ENCODE measurements at places on chromosomes 1 and 21. TPM values are rescaled to one million over a fixed set of nuclear protein-coding genes. Genes with fewer than 3 reads are reported as not detected.
A peak's percentile ranks its signal among the peaks of the same experiment; 100 is the strongest.

DNA sequence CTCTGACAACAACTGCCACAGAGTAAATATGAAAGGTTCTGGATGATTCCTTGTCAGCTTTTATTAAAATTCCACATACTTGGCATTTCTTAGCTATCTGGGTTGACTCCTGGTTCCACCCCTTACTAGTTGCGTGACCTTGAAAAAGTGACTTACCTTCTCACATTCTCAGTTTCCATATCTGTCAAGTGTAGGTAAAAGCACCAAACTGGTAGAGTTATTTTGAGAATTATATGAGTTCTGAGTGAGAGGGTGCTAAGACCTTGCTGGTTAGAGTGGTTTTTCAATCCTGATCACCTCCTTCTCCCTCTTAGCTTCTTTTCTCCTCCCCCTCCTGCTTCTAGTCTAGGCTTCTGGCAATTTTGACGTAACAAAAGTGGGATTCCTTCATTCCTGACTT lies 83.4 kb upstream of the ABCD3 start:
- no peak for DNase-seq

DNA sequence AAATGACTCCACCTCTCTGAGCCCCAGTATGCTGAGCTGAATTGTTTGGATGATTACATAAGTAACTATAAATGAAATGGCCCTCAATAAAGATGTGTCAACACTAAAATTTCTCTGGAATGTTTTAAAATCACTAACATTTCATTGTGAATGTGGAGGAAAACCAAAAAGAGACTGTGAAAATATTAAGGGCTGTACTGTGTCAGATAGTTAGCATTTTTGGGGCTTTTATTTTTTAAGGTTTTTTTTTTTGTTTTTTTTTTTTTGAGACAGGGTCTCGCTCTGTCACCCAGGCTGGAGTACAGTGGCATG lies 6.3 kb downstream of the MYOC start:
- no peak for DNase-seq

DNA sequence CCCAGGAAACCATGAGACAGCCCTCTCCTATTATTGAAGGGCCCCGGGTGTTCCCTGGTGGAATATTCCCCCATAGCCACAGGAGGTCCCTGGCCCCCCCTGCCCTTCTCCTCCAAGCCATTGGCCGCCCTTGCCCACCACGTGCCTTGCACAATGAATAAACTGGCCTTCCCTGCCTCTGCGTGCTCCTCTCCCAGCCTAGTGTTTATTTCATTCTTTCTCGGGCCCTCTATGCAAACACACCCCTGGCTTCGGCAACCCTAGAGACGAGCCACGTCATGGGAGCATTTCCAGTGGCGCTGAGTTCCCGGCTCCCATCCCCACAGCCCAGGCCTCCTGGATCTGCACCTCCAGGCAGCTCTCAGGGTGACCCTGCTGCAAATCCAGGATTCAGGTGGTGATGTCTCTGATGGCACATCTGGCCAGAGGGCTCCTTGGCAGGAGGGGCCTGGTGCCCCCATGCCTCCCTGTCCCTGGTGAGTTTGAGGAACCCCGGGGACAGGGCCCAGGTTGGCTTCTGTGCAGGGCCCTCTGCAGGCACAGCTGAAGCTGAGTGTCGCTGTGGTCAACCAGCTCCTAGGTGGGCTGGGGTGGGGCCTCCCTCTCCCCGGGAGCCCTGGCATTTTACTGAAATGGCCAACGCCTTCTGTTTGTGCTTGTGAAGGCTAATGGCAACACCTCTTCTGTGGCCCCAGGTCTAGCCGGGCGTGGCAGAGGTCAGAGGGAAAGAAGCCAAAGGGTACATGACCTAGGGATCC lies 6.2 kb downstream of the KRTAP10-12 start:
- peak; percentile 30 for DNase-seq

DNA sequence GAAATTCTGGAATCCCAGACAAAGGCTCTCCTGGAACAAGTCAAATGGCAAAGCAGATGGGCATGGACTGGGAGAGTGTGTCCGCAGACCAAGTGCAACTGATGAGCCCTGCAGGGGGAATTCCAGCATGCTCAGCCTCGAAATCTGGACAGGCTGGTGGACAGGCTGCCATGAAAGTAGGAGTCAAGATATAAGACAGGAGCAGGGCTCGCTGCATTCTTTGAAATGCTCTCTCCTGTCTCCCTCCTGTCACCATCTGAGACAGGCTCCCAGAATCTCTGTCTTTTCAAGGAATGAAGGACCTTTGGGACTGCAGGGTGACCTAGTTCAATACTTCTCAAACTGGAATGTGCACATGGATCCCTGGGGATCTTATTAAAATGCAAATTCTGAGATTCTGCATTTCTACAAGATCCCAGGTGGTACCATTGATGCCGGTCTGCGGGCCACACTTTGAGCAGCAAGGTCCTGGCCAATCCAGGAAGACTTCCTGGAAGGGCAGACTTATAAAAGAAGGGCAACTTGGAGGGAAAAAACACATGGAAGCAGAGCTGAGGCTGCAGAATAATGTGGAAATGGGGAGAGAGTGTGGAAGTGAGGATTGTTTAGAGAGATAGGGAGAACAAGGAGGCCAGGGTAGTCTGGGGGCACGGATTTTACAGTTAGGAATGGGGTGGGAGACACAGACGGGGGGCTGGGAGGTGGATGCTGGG lies 29.8 kb downstream of the TNNT2 start:
- DNase-seq: no peak

DNA sequence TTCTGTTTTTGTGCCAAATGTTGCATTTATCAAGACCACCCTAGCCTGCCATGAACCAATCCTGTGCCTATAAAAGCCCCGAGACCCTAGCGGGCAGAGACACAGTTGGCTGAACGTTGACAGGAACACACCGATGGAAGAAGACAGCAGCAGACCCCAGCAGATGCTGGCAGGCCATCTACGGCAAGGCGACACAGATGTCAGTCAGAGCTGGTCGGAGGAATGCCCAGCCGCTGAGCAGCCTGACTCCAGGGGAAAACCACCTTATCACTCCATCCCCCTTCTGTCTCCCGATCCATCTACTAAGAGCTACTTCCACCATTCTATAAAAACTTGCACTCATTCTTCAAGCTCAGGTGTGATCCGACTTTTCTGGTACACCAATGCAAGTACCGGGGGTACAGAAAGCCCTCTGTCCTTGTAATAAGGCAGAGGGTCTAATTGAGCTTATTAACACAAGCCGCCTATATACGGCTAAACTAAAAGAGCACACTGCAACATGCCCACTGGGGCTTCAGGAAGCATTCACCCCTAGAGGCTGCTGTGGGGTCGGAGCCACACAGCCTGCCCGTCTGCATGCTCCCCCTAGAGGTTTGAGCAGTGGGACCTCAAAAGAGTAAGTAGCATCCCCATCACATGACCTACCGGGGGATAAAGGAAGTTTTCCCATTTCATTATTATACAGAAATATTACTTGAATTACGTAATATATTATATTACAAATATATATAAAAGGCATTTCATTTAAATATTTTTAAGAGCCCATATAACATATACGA lies 1156.3 kb upstream of the B3GALT2 start:
- DNase-seq: no peak

DNA sequence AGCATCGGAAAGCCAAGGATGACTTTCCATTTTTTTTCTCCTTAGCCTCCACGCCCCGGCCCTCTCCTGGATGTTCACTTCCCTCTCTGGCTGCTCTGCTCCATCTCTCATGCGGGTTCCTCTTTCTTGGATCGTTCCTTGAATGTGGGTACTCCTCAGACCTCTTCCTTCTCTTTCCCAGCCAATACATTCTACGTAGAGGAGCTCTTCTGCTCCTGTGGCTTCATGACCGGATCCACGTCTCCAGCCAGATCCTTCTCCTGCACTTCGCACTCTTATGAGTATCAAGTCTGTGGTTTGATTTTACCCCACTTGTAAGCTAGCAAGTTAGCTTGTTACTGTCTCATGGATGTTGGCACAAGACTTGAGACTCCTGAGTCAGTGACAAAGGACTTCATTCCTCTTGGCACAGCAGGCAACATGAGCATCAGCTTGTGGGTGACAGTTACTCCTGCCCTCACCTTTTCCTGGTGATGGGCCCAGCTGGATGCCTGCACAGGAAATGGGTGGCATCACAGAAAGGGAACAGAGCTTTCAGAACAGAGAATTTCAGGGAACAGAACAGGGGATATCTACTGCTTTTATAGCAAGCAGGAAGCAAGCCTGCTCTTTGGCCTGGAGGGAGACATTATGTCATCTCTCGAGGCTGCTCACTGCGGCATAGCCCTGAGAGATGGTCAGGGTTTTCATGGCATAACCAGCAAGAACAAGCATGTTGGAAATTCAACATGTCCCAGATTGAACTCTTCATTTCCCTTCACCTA lies 100.1 kb upstream of the KIF26B start:
- no peak for DNase-seq

DNA sequence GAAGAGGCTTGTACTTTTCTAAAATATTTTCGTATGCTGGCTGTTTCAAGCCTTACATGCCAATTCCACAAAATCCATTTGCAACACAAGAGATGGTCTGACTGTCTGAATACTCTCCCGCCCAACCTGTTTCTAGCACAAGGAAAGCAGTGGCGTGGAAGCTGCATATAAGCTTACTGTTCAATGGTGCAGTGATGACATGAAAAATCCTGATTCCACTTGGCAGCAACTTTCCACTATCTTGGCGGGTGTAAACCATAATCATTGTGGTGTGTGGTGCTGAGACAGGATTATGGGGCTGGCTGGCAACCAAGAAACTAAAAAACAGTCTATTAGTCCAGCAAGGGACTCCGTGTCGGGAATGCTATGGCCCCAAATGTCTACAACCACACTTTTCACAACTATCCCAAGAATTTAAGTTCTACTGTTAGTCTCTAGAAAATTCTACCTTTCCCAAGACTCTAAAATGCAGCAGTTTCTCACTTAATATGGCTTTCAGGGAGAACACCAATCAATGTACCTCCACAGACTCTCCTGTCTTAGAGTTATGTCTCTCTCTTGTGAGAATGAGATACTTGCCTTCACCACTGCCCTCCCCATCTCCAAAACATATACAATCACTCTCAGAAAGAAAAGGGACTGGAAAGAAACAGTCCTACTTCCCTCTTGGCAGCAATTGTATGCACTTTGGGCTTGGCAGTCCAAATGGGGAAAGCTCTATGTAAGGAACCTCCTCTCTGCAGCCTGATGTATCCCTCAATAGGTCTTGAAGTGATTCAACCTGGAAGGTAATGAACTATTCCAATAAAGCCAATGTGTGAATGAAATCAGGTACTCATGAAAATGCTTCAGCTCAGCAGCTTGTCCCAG lies 9.5 kb downstream of the COLGALT2 start:
- DNase-seq: no peak

- peak; percentile 66 for DNase-seq
Measured at GRCh38 chr1:41241354-41241748, 755 bp downstream of the SCMH1 start.

DNA sequence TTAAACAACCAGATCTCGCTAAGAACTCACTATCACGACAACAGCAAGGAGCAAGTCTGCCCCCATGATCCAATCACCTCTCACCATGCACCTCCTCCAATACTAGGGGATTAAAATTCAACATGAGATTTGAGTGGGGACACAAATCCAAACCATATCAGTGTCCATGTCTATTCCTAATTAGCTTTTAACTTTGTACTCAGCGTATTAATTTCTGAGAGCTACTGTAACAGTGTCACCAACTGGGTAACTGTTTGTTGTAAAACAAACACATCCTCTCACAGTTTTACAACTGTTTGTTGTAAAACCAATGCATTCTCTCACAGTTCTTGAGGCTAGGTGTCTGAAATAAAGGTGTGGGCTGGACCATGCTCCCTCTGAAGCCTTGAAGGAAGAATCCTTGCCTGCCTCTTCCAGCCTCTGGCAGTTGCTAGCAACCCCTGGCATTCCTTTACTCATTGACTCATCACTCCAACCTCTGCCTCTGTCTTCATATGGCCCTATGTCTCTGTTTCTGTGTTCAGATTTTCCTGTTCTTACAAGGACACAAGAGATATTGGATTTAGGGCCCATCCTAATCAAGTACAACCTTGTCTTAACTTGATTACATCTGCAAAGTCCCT lies 121.2 kb downstream of the LTN1 start:
- no peak for DNase-seq

Gene PADI1
- total RNA-seq: not detected

- no peak for DNase-seq
Measured at GRCh38 chr21:31457675-31458074, 113.6 kb upstream of the TIAM1 start.

Gene LCE3D
- not detected for total RNA-seq

DNA sequence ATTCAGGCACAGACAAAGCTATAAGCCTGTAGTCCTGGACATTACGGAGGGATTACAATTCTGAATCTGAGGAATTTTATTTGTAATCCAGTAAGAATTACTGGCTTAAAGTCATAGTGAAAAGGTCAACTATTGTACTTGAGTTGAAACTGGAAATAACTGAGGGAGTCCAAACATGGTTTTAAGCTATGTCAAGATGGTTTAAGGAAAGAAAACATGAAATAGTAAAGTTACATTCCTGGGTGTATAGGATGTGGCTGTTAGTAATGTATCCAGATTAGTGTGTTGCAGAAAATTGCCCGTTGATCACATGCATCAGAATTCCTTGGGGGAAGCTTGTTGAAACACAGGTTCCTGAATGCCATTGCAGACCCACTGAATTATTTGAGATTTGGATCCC lies 124.8 kb upstream of the GORAB start:
- DNase-seq: no peak

GRCh38 chr1:64080941-64081562 lies 122.4 kb upstream of the UBE2U start:
- no peak for DNase-seq

DNA sequence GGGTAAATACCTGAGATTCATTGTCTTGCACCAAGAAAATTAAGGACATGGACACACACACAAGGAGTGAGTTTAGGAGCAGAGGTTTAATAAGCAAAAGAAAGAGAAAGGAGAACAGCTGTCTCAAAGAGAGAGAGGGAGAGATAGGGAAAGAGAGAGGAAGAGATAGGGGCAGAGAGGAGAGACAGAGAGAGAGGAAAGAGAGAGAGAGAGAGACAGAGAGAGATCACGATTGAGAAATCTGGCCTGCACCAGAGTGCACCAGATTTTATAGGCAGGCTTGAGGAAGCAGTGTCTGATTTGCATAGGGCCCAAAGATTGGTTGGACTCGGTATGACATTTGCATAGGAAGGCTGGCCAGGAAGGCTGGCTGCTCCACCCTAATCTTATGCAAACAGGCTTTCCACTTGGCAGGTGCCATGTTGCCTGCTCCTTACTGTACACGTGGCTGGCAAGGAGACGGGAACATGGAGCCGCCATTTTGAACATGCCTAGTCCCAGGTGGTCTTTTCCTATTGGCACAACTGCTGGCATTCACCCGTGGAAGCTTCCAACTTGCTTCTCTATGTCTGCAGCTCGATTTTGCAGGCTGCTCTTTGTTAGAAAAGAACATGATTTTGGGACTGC lies 419.9 kb downstream of the ZP4 start:
- no peak for DNase-seq

- no peak for DNase-seq
Measured at GRCh38 chr1:204275695-204276370, 62.0 kb upstream of the GOLT1A start.

Gene KRTAP19-3
- not detected for total RNA-seq

GRCh38 chr21:18114810-18115209 lies 129.8 kb upstream of the CHODL start:
- DNase-seq: no peak

Gene RGS13
- not detected for total RNA-seq

Gene SPRR2G
- total RNA-seq: not detected
